ENCODE measurements at places on chromosomes 1 and 21. TPM values are rescaled to one million over a fixed set of nuclear protein-coding genes. Genes with fewer than 3 reads are reported as not detected.

ITGB2 gene
- total RNA-seq = not detected

RIPPLY3 gene
- not detected for total RNA-seq

CEP350 gene
- 45.1 TPM for total RNA-seq

SLC2A5 gene
- total RNA-seq = 0.18 TPM

GPR61 gene
- not detected for total RNA-seq

IVL gene
- not detected for total RNA-seq

FABP3 gene
- not detected for total RNA-seq

BTBD8 gene
- total RNA-seq = 2.4 TPM

AK2 gene
- 112 TPM for total RNA-seq

GFI1 gene
- 0.35 TPM for total RNA-seq

CD5L gene
- not detected for total RNA-seq
